ENCODE measurements at places on chromosomes 3 and 15.
A peak's percentile ranks its signal among the peaks of the same experiment; 100 is the strongest.

DNA sequence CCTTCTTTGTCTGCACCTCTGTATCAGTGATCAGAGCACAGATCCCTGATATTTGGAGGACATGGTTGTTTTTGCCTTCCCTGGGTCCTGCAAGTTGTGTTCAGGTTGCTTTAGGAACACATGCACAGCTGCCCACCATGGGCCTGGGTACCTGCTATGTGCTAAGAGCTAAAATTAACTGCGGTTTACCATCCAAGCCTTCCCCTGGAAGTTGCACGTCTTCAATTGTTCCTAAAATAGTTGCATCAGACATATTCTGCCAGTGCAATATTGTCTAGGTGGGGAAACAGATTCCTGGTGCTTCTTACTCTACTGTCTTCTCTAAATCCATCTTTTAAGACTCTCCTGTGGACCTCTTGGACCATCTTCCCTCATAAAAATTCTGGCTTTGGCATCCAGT, 80.9 kb downstream of the PDE8A start:
- no peak for DNase-seq

- DNase-seq, result peak; percentile 100
Measured at GRCh38 chr3:11136830-11137626, 17.3 kb upstream of the HRH1 start.

- no peak for DNase-seq
Measured at GRCh38 chr3:185283374-185283935, 29.6 kb upstream of the EHHADH start.

- no peak for DNase-seq
Measured at GRCh38 chr3:3281024-3281423, 101.5 kb upstream of the CRBN start.

DNA sequence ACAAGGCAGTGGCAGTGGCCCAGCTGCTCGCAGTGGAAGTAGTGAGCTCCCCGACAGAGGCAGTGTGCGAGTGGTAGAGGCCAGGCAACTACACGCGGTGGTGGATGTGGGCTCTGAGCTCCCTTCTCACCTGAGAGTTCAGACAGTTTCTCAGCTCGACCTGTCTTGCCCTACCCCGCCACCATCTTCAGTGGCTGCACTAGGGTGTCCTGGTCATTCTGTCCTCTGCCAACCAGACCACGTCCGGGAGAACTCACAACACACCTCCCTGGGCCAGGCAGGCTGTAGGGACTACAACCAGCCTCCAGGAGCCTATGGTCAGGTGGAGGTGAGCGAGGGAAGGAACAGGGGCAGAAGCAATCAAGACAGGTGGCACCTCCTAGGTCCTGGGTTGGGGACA, 106.3 kb upstream of the SMAD3 start:
- no peak for DNase-seq

- DNase-seq, result no peak
Measured at GRCh38 chr3:123419850-123420297, 29.0 kb downstream of the ADCY5 start.

DNA sequence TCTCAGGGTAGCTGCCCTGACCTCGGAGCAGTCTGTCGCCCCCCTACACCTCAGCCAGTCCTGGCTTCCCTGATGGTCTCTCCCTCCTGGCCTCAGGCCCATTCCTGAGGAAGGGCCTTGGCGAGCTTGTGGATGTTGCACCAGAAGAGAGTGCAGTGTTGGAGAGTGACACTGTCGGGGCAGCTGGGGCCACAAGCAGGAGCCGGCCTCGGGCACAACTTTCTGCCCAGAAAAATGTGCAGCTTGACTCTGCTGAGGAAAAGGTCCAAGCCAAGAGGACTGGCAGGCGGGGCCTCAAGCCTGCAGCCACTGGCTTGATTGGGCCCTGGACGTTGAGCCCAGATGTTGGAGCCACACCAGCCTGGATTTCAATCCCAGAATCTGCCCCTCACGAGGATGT, 12.8 kb downstream of the HEMK1 start:
- no peak for DNase-seq

DNA sequence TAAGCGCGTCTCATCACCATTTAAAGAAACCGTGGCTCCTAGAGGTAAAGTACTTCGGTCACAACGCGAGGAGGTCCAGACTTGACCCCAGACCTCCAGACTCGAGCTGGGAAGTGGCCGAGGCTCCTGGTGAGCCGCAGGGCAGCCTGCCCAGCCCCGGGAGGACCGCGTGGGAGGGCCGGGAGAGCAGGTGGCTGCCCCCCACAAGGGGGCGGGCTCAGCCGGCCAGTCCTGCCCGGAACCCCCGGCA, at the start of gene SLC27A2:
SLC27A2 (plus strand) TSS at position 228 of the 250 bp plus-strand sequence. CDS start 232 bp downstream, outside the sequence.
- no peak for DNase-seq

GRCh38 chr3:124972457-124972856, 37.9 kb upstream of the MUC13 start:
- no peak for DNase-seq

GRCh38 chr3:136114421-136114820, 81.7 kb downstream of the MSL2 start:
- no peak for DNase-seq

DNA sequence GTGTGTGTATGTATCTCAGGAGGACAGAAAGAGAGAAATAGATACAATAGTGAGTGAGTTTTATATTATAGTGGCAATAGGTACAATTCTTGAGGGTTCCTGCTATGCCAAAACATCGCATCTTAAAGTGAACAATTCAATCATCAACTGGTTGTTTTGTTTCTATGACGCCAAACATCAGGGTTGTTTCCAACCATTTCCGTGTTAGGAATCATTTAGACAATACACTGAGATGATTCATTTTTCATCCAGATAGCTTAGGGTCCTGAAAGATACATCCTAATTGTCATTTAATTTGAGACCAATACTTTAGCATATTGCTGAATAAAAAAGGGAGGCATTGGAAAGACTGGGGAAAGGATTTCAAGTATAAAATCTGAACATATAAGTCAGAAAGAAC, 472.2 kb downstream of the MCTP2 start:
- DNase-seq, result no peak

DNA sequence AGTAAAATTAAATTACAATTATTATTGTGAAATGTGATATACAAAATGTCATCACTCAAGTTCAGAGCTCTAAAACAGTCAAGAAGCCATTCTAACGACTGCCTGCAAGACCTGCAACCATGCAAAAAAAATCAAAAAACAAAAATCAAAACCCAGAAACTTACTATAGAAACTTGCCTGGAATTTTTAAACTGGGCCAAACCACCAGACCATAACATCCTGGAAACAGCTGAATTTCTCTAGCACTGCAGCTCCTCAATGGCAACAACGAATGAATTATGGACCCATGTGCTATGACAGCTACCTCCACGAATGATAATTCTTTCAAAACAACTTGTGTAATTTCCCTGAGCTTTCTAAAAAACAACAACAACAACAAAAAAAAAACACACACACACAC, 130.0 kb upstream of the KCNMB2 start:
- DNase-seq, result no peak

DNA sequence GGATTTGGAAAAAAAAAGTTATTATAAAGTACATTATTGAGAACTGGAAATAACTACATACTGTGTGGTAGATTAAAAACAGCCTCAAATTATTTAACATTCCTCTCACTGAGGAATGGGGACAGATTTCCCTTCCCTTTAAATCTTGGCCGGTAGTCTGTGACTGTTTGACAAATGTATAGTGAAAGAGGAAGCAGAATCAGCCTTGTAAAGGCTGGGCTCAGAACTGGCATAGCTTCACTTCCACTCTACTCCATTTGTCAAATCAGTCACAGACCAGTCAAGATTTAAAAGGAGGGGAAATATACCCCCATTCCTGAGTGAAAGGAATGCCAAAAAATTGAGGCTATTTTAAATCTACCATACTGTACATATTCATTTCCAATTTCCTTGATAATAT, 18.2 kb upstream of the B4GALT4 start:
- no peak for DNase-seq

GRCh38 chr3:126442094-126442855, 33.4 kb downstream of the ZXDC start:
- no peak for DNase-seq

GRCh38 chr3:10187290-10187876, 22.7 kb downstream of the IRAK2 start:
- DNase-seq, result no peak
